K562 (cell line): ENCODE measurements at places on chromosomes 5 and 9.

- DNase-seq, result no peak
Measured at GRCh38 chr5:137156180-137156579, 342.9 kb downstream of the SPOCK1 start.

- no peak for DNase-seq
Measured at GRCh38 chr9:134951461-134951860, 33.7 kb upstream of the FCN1 start.

DNA sequence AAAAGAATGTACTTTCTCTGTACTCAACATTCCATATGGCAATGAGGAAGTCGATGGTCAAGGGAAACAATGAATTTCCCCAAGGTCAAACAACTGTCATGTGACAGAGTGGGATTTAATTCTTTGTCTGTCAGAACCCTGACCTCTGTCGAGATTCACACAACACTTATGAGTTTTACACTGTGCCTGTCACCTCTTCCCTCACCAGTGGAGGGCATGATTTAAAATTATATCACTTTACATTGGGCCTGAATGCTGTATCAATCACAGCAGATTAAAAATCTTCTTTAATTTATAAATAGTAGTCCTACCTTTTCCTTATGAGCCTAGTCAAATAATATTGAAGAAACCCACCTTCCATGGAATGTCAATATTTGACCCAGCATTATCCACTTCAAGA, 276.7 kb downstream of the CDH10 start:
- DNase-seq, result no peak

- DNase-seq, result no peak
Measured at GRCh38 chr5:135069016-135069770, 35.2 kb upstream of the PITX1 start.

GRCh38 chr9:80922544-80922943, 766.8 kb downstream of the TLE1 start:
- DNase-seq, result no peak

DNA sequence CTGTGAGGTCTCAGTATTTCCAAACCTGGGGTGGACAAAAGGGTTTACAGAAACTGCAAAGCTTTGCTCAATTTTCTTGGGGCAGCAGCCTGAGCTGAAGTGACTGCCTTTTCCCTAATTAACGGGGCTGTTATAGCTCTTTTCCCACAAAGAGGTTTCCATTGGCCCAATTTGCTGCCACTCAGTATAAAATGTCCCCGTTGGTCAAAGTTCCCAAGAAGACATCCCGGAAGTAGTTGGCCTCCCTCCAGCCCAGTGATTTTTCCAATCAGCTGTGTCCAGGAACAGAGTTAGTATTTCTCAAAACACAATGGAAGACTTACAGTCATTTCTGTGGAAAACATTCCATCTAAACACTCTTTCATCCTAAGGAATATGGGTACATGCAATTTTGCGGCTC, 643.6 kb downstream of the ACTL7B start:
- peak; percentile 4 for DNase-seq

DNA sequence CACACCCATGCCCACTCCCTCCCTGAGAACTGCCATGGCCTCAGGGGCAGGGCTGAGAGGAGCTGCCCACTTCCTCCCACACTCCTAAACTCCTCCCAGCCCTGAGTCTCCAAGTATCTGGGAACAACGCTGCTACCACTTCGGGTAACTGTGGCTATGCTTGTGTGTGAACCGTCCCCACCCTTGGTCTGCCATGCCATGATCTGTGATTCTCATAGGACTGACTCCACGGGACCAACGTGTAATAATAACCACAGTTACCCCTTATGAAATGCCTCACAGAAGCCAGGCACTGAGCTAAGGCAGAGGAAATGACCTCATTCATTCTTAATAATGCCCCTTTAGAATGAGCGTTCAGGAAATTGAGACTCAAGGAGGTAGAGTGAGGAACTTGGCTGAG, 103.9 kb upstream of the SMIM23 start:
- DNase-seq, result no peak

DNA sequence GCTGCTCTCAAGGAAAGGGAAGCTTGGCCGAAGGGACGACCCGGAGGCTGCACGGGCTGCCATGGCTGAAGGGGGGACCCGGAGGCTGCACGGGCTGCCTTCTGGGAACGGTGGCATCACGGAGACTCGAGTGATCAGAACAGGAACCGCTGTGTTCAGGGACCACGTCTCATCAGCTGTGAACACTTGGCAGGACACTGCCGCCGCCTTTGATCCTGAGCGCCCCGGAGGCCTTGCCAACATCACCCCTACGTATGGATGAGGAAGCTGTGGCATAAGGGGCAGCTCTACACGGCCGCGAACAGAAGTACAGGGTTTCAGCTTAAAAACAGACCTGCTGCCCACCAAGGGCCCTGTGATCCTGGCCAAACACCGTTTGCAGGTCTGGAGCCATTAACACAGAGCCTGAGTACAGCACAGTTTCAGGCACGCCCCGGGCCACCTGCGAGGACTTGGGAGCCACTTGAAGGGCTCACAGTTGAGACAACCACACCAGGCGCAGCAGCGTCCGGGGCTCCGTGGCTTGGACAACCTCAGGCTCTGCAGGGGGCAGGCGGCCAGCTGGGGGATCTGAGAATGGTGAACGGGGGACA, 23.9 kb upstream of the TERT start:
- DNase-seq, result no peak

DNA sequence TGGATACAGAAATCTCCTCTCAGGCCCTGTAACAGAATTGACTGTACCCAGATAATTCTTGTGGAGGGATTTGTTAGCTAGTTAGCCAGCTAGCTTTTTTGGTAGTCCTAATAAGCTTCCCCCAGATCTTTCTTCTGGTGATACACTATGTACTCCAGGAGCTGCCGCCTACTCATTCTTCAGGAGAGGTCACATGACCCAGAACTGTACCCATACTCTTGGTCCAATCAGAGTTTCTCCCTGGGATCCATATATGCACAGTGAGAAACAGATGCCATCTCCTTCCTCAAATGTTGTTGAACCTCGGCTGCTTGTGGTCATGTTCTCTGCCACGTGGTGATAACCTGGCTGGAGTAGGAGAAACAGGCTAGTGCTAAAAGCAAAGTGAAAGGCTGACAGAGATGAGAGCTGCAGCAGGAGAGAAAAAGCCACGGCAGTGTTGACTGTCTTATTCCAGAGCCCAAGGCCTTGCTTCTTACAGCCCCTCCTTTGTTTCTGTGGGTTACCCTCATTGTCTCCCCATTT, 123.0 kb upstream of the RFX3 start:
- no peak for DNase-seq

DNA sequence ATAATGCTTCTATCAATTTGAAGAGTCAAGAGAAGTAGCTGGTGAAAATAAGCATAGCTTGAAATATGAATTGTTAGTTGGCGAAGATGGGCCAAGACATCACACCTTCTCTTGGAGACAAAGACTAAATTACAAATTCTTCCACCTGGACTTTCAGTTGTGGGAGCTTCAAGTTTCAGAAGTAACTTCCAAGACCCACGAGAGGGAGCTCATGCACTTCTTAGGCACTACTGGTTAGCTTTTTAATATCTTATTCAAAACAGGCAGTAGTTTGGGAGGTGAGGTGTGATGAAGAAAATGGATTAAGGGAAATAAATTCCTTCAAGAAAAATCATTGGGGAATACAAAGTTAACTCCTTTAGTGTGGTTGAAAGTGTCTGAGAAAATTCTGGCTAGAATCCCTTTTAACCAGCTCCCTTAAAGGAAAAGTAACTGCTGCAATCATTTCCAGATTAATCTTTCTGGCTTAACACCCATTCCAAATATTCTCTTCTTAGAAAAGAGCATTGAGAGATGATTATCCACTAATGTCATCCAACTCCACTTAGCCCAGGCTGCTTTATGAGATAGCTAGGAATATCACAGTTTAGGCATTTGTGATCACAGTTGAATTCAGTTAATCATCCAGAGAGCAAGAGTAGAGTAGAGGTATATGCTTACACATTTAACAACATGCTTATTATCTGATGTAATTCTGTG, 139.5 kb upstream of the DMRTA1 start:
- DNase-seq, result no peak

DNA sequence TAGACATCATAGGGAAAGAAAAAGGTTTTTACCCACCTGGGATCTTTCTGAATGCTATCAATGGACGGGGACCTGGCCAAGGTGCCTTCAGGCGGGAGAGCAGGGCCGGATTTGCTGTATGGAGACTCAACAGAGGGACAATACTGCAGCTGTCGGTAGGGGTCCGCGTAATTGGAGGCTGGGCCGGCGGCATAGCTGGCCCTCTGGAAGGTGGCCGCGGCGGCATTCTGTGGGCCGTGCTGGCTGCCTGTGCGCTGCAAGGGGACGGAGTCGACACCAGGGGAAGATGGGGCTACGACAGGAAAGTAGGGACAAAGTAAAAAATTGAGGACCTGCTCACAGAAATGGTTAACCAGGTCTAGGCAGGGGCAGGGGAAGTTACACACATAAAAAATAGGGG, 557.9 kb downstream of the CTNND2 start:
- DNase-seq, result no peak

- no peak for DNase-seq
Measured at GRCh38 chr5:61689153-61689846, 357.2 kb downstream of the ZSWIM6 start.

DNA sequence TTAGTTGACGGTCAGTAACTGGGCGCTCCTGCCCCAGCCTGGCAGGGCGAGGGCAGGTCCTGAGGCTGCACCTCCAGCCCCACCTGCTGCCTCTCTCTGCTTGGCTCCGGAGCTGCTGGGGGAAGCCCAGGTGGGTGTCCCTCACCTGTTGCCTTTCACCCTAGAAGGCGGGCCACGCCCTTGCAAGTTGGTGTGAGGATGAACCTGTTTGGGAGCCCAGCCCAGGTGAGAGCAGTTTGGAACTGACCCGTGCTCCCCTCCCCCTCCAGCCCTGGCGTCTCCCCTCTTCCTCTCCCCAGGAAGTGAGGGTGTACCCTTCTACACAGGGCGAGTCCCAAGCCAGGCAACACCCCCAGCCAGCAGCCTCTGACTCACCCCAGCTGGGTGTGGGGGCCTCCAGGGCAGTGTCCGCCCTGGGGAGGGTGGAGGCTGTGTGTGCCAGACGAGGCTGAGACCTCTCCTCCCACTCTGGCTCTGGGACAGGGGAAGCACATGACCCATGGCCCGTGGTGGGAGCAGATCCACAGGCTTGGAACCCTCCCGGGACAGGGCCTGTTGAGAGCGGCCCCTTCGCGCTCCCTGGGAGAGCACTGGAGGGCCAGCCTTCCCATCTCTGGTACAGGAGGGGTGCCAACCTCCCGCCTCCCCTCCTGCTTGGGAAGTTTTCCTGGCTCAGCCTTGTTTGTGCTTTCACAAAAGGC, 10.4 kb downstream of the LRRC8A start:
- no peak for DNase-seq

GRCh38 chr9:130945173-130945572, 6.1 kb upstream of the FIBCD1 start:
- peak; percentile 29 for DNase-seq

- peak; percentile 94 for DNase-seq
Measured at GRCh38 chr5:181207214-181207959, 2.4 kb upstream of the TRIM7 start.

- DNase-seq, result no peak
Measured at GRCh38 chr5:125587631-125588030, 835.6 kb upstream of the GRAMD2B start.

DNA sequence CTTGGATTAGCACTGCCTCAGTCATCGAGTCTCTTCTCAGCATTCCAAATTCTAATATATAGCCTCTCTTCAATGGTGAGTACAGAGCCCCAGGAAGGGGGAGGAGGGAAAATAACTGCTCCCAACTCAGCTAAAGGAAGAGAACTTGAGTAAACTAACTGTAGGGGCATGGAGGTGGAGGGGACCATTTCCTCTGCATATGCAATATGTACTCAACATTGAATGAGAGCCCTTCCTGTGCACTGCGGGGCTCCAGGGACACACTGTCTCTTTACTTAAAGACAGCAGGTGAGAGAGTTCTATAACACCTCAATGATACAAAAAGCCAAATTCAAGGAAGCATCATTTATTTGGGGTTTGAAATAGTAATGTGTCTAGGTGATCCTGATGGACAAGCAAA, 75.1 kb downstream of the GNAQ start:
- DNase-seq, result no peak

GRCh38 chr9:281741-282645, 67.3 kb downstream of the DOCK8 start:
- DNase-seq, result no peak

DNA sequence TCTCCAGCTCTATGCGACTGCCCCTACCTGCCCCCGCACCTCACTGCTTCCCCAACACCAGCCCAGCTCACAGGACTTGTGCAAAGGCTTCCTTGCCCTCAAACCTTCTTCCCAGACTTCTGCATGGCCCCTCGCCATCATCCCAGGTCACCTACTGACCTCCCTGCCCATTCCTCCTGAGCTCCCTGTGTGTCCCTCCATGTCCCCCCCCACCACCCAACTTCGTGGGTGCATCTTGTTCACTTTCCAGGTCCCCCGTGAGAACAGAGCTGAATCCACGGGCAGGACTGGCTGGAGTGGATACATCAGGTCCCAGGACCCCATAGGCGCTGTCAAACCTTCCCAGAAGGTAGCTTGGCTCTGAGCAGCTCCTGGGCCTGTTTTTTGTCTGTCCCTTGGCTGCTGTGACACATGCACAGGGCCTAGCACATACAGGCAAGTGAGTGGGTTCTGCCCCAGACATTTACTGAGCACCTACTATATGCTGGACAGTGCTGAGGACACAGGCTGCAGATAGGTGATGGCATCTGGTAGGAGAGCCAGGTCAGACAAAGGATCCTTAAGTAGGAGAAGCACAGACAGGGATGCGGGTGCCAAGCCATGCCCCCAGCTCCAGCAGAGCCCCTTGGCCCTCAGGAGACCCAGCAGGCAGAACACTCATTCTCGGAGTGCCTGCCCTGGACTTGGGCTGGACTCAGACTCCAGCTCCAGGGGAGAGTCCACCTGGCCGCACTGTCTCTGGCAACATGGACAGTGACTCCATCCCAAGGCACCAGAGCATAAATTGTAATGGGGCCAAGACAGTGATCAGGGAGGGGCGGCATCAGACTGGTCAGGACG, 15.0 kb downstream of the NINJ1 start:
- DNase-seq, result no peak

GRCh38 chr5:78508186-78508765, 140.3 kb downstream of the LHFPL2 start:
- DNase-seq, result peak; percentile 49

DNA sequence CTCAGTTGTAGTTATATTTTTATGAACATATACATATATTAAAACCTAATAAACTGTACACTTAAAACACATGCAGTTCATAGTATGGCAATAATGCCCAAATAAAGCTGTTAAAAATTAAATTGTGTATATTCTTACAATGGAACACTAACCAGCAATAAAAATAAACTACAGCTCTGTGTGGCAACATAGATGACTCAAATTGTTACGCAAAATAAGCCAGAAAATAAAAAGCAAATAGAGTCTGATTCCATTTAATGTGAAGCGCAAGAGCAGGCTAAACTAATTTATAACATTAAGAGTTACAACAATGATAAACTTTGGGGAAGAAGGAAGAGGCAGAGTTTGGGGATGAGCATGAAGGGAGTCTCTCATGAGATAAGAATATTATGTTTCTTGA, 597.3 kb downstream of the TLE1 start:
- DNase-seq, result no peak

GRCh38 chr5:107469485-107470294, 201.0 kb downstream of the EFNA5 start:
- no peak for DNase-seq
